ENCODE measurements at places on chromosomes 2 and 18.

DNA sequence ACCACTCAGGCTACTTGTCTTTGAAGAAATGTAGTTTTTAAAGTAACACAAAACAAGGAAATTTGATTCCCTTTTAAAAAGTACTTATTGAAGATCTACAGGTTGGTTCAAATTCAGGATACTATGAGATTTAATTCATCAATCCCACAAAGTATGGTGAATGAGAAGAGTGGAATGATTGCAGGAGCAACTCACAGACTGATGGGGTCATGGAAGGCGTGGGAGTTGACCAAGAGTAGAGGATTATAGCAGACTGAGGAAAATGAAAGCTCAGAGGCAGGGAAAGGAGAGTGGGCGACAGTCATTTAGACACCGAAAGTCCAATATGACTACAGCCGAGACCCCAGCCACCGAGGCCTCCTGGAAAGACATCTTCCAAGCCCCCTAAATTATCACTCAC, 12.5 kb upstream of the DAPL1 start:
- no peak for DNase-seq

DNA sequence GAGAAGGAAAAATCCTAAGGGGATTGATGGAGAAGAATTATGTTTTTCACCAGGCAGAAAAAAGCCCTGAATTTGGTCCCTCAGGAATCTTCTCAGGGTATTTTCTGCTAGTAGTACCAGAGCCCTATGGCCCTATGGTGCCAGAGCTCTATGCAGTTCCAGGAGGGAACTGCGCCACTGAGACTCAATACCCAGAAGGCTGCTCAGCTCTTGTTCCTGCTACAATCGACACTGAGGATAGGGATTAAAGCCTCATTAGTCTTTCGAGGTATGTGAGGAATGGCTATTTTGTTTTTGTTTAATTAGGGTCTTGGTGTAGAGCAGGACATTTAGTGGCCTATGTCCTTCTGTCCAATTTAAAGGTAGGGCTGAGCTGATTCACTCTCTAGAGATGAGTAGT, 21.7 kb upstream of the PPP3R1 start:
- DNase-seq: peak; percentile 19

DNA sequence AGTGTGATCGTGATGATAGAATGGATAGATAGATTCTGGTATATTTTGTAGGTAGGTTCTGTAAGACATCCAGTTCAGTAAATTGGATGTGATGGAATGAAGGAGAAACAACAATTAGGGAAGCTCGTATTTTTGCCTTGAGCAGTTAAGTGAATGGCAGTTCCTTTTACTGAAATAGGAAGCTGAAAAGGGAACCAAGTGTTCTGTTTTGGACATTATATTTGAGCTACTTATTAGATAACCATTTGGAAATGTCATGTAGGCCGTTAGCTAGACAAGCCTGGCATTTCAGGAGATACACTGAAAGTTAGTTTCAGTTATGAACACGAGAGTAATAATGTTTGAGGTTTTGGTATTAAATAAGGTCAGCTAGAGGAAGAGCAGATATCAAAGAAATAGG, 41.5 kb downstream of the MARCHF7 start:
- no peak for DNase-seq

DNA sequence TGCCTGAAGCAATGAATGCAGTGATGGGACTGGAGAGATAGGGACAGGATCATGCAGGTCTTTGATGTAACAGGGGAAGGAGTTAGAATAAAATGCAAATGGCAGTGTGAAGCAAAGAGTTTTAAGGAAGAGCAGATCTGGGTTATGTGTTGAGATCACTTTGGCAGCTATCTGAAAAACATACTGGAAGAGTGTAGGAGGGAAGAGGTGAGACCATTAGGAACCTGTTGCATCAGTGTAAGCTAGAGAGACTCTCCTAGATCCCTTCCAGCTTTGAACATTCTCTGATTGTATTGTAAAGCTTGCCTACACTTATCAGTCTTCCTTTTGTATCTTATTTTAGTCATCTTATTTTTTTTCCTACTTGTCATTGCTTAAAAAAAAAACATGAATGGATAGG, 10.5 kb downstream of the ACVR2A start:
- DNase-seq: no peak

- no peak for DNase-seq
Measured at GRCh38 chr2:108986916-108987510, 2.0 kb downstream of the EDAR start.

- DNase-seq: no peak
Measured at GRCh38 chr2:176647325-176648165, 378.3 kb downstream of the MTX2 start.

GRCh38 chr18:63683152-63683551, 19.6 kb upstream of the SERPINB11 start:
- peak; percentile 94 for DNase-seq

DNA sequence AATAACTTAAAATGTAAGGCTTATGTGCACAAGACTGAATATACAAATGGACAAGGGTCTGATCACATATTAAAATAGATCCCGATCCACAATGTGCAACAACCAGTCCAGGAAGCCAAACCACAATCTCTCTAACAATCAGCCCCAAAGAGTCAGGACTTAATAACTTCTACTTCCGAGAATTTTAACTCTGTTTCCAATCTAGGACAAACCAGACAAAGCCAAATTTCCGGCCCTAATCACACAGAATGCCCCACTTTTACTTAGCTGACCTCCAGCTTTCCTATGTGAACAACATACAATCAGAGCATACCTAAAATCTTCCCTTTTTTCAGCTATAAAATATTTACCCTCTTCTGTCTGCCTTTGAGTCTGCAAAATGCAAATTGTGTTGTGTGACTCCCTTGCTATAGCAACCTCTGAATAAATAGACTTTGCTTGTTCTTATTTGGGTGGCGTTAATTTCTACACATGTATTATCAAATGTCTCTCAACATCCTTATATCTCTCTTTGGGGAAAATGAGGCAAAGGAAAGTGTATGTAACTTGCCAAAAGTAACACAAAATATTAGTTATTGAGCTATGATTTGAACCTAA, 381.9 kb upstream of the MC4R start:
- DNase-seq: no peak

DNA sequence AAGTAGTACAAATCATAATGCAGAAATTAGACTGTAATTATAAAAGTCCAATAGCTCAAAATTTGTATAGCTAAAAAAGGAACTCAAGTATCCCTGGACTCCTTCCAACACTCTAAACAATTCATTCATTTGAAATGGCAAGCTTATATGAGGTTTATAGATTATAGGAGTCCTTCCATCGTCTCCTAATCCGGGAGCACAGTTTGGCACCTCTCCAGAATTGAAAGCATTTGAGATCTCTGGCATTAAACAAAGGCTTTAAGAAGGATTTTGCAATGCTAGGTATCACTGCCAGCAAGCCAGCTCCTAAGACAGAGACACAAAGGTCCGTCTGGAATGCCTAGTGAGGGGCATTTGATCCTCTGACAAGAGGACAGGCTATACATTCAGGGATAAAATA, 90.9 kb downstream of the ACVR1 start:
- DNase-seq: no peak

GRCh38 chr2:200422071-200422470, 87.8 kb downstream of the KCTD18 start:
- DNase-seq: no peak

- no peak for DNase-seq
Measured at GRCh38 chr2:5537180-5537688, 154.9 kb upstream of the SOX11 start.

DNA sequence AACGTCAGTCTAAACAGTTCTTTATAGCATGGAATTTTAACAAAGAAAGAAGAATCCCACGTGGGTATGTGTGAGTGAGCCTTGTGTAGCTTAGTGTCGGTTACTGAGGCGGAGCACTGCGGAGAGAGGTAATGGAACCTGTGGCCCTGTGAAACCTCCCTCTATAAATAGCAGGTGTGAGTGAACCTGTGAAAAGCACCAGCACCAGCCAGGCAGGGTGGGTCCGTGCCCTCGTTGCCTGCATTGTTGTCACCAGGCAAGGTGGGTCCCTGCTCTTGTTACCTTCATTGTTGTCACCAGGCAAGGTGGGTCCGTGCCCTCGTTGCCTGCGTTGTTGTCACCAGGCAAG, 4.7 kb downstream of the CTDP1 start:
- DNase-seq: no peak

- DNase-seq: peak; percentile 77
Measured at GRCh38 chr2:65076345-65076710, 20.1 kb downstream of the CEP68 start.

GRCh38 chr2:205034034-205034433, 488.8 kb downstream of the PARD3B start:
- no peak for DNase-seq

GRCh38 chr2:31193806-31194205, 23.5 kb downstream of the CAPN14 start:
- no peak for DNase-seq

- no peak for DNase-seq
Measured at GRCh38 chr2:2332381-2332780, 1.3 kb upstream of the MYT1L start.

DNA sequence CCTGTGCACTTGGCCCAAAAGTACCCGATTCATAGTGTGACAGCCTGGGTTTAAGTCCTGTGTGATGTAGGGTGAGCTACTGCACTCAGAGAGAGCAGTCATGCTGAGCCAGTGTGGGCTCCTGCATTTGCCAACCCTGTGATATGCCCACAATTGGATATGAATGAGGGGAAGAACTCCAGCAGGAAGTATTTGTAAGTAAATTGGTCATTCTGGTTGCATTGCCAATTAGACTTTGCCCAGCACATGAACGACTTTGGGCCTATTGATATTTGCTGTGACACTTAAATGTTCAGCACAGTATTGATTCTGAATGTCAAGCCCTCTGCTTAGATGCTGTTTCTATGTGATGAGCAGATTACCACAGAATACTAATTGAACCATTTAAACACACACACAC, 570.9 kb downstream of the PIK3C3 start:
- DNase-seq: no peak

- peak; percentile 90 for DNase-seq
Measured at GRCh38 chr18:49933530-49934128, 120.3 kb upstream of the ACAA2 start.

- peak; percentile 33 for DNase-seq
Measured at GRCh38 chr2:71157124-71157793, 26.8 kb downstream of the MPHOSPH10 start.

- peak; percentile 2 for DNase-seq
Measured at GRCh38 chr2:182280118-182280517, 146.7 kb downstream of the PDE1A start.

DNA sequence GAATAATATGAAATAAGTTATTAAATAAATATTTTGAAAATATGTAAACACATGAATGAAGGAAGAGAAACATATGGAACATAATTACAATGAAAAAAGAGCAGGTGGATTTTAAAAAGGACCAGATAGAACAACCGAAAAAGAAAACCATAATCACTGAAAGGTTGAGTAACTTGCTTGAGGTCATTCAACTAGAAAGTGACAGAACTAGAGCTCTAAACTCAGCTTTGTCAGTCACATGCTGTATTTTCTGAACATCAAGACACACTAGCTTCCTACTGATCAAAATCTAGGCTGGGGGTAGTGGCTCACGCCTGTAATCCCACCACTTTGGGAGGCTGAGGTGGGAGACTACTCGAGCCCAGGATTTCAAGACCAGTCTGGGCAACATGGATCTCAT, 30.0 kb upstream of the ITGAV start:
- no peak for DNase-seq

DNA sequence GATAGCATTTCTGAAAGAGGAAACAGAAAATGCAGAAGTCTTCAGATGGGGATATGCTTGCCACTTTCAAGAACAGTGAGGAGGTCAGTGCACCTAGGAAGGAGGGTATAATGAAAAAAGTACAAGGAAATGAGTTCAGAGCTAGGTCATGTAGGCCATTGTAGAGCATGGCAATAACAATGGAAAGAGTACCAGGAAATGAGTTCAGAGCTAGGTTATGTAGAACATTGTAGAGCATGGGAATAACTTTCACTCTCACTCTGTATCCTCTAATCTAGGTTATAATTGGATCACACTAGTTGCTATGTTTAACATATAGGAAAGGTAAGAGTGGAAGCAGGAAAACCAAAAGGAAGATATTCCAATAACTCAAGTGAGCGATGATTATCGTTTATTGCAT, 12.3 kb downstream of the SCG2 start:
- no peak for DNase-seq

DNA sequence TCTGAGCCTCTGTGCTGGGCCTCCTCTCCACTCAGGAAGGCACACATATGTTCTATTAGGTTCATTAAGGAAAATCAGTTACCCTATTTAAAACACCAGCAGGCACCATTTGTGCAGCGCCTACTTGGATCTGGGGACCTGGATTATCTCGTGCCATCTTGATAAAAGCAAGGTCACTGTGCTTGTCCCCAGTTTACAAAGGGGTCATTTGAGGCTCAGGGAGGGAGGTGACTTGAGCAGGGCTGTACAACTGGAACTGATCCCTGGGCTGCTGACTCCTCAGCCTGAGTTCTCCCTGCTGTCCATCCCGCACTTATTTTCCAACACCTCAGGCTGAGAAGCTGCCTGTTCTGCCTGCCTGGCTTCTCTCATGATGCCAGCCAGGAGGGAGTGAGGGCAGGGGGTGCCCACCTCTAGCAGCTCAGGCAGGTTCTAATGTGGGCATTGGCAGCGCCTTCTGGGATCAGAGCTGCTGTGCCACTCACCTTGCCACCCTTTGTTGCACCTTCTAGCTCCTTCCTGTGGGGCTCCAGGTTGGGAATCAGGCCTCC, 120.3 kb downstream of the GLI2 start:
- DNase-seq: no peak

GRCh38 chr18:21820033-21820810, 79.6 kb downstream of the MIB1 start:
- DNase-seq: peak; percentile 15

- DNase-seq: no peak
Measured at GRCh38 chr2:64763126-64763525, 109.4 kb upstream of the SERTAD2 start.

- no peak for DNase-seq
Measured at GRCh38 chr2:147108548-147108947, 736.3 kb upstream of the ACVR2A start.

DNA sequence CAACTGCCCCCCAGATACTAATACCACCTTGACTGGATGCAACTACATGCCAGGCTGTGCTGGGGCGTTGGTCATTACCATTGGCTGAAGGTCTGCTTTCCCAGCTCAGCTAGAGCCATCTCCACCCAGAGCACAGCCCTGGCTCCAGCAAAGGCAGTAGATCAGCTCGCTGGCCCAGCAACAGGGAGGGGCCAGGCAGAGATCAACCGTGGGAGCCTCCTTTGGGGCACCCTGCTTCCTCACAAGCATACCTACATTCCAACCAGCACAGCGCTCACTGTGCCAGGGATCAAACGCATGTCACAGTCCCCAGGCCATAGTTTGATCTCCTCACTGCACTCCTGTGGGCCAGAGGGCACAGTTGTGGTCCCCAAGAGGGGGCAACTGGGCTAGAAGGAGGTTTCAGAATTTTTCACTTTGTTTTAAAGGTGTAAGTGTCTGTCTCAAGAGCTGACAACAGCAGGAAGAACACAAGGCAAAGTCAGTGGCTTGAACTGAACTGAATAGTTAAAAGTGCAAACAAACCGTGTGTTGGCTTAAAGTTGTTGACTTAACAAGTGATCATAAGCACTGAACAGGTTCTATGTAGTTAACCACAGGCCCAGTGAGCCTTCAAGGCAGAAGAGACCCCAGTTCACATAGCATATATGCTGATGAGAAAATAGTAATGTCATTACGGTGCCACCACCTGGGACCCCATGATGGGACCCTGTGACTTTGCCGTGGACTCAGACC, 70.1 kb upstream of the BZW1 start:
- DNase-seq: no peak

Data from fibroblast of skin of back (primary cell).